ENCODE measurements at places on chromosomes 2 and 18. TPM values are rescaled to one million over a fixed set of nuclear protein-coding genes. Genes with fewer than 3 reads are reported as not detected.

GNLY gene
- total RNA-seq, result not detected

GAD1 gene
- 2.8 TPM for total RNA-seq

GTF2A1L gene
- 0.11 TPM for total RNA-seq

CNDP1 gene
- not detected for total RNA-seq

KCNG2 gene
- total RNA-seq, result not detected

MREG gene
- total RNA-seq, result 1.9 TPM

ATF2 gene
- total RNA-seq, result 34.9 TPM

MC5R gene
- not detected for total RNA-seq

CSRNP3 gene
- not detected for total RNA-seq

REG3G gene
- not detected for total RNA-seq

RGPD3 gene
- 0.39 TPM for total RNA-seq

CFAP53 gene
- 0.08 TPM for total RNA-seq

GREB1L gene
- 0.81 TPM for total RNA-seq

CRYGD gene
- total RNA-seq, result not detected

SKOR2 gene
- total RNA-seq, result not detected

SAG gene
- not detected for total RNA-seq

ADGRF3 gene
- total RNA-seq, result 0.18 TPM

PDE11A gene
- total RNA-seq, result 0.38 TPM

VIT gene
- 0.31 TPM for total RNA-seq

ARHGAP25 gene
- not detected for total RNA-seq

PIEZO2 gene
- total RNA-seq, result 5.5 TPM

CDK15 gene
- total RNA-seq, result 29.4 TPM

POTEF gene
- total RNA-seq, result not detected

DPP10 gene
- total RNA-seq, result not detected

DLGAP1 gene
- total RNA-seq, result not detected

RIT2 gene
- total RNA-seq, result not detected

SCN1A gene
- not detected for total RNA-seq

NCOA1 gene
- 14.5 TPM for total RNA-seq

MYOM1 gene
- not detected for total RNA-seq

CYP26B1 gene
- not detected for total RNA-seq

NCKAP1 gene
- total RNA-seq, result 195 TPM

MC4R gene
- not detected for total RNA-seq

EML6 gene
- not detected for total RNA-seq

C2orf78 gene
- 0.03 TPM for total RNA-seq

CCDC102B gene
- 0.53 TPM for total RNA-seq

ADD2 gene
- not detected for total RNA-seq

ALPP gene
- total RNA-seq, result 0.45 TPM

GREB1 gene
- not detected for total RNA-seq

IL18R1 gene
- not detected for total RNA-seq

FOXI3 gene
- not detected for total RNA-seq

PAX8 gene
- not detected for total RNA-seq

SATB2 gene
- 4.9 TPM for total RNA-seq

HOXD9 gene
- total RNA-seq, result 1.8 TPM

CCDC148 gene
- total RNA-seq, result 3.5 TPM

CHRNG gene
- total RNA-seq, result not detected

SUMO1 gene
- 143 TPM for total RNA-seq

SERPINB8 gene
- 27.2 TPM for total RNA-seq

KCMF1 gene
- 60.9 TPM for total RNA-seq

ECEL1 gene
- not detected for total RNA-seq

ACVR1C gene
- total RNA-seq, result not detected

GORASP2 gene
- 18.8 TPM for total RNA-seq

GPD2 gene
- total RNA-seq, result 218 TPM

COX5B gene
- total RNA-seq, result 275 TPM

FAM124B gene
- total RNA-seq, result not detected

WDSUB1 gene
- 8.4 TPM for total RNA-seq
